Esophagus squamous epithelium (tissue), 5 donors: ENCODE measurements at places on chromosomes 6 and 20.

DNA sequence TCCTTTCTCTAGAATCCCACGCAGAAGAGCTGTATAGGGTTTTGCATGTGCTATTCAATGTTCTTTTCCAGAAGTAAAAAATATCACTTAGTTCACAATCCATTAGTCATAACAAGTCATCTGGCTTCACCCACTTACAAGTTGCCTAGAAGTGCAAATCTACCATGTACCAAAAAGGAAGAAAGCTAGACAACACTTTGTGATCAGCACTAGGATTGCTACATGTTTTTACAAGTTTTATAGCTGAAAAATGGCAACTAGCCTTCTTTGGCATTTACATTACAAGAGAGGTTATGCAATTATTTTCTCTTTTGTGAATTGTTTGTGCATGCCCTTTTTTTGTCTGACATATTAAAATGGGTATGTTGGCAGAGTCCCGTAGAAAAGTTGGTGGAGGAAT, 85.6 kb upstream of the PTPRK start:
- no peak for DNase-seq

DNA sequence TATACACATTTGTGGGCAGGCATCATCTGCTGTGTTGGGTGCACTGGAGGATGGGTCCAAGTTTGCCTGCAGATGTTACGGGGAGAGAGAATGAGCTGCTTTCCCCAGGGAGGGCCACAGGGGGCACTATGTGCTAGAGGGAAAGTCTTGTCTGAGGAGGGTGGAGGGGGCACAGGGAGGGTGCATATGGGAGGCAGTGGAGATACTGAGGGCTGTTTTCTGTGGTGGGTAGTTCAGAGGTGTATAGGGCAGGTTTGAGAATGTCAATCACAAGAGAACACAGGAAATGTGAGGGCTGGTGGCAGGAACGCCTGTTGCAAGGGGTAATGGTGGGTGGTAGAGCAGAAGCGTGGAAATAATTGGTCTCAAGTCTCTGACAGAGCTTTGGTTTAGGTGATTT, 7.7 kb upstream of the PTPRA start:
- no peak for DNase-seq

- no peak for DNase-seq
Observed at GRCh38 chr20:61628901-61629601, 377.0 kb downstream of the CDH4 start.

GRCh38 chr6:152378169-152378568, 259.0 kb downstream of the SYNE1 start:
- DNase-seq = no peak

DNA sequence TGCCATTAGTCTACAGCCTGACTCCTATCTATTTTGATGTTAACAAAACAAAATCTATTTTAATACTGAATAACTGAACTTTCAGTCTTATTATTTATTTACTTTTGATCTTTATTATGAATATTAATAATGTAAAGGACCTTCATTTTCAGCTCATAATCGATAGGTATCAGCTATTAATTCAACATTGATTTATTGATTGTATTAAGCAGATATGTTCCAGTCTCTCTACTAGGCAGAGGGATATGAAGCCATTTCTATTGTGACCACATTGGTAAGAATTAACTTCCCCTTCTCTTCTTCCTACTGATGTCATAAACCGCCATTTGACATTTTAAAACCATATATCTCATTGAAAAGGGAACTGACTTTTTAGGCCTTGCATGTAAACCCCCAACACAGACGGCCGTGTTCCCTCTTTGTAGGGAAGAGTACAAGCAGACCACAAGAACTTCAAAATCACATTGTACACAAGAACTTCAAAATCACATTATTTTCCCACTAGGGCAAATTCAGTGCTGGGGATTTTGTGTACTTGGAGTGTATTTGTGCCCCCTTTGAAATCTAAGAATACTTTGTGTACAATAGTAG, 69.5 kb upstream of the FABP7 start:
- no peak for DNase-seq

GRCh38 chr6:108948181-108948661, 100.0 kb downstream of the ARMC2 start:
- DNase-seq = no peak

- no peak for DNase-seq
Observed at GRCh38 chr6:166933396-166933795, 23.0 kb downstream of the RNASET2 start.

- no peak for DNase-seq
Observed at GRCh38 chr6:106856227-106856874, 118.2 kb downstream of the CD24 start.

GRCh38 chr20:36243726-36244125, 7.4 kb downstream of the AAR2 start:
- no peak for DNase-seq
